ENCODE measurements at places on chromosomes 1 and 21.

DNA sequence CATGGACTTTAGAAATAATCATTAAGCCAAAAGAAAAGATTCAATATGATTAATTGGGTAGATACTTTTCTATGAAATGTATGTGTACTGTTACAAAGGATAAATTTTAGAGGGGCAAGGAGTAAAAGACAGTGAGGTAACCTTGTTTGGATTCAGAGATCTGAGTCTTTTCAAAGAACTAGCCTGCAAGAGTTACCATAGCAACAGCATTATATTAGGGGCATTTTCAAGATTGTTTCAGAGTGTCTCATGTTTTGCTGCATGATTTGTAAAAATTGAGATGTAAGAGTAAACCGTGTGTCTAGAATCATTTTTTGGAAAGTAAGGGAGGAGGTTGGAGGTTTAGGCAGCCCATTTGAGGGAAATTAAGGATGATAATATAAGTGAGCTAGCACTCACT is 70.6 kb upstream of the KIAA1614 start:
- no peak for DNase-seq

GRCh38 chr1:173042806-173043205 is 7.9 kb downstream of the TNFSF18 start:
- DNase-seq, result no peak

DNA sequence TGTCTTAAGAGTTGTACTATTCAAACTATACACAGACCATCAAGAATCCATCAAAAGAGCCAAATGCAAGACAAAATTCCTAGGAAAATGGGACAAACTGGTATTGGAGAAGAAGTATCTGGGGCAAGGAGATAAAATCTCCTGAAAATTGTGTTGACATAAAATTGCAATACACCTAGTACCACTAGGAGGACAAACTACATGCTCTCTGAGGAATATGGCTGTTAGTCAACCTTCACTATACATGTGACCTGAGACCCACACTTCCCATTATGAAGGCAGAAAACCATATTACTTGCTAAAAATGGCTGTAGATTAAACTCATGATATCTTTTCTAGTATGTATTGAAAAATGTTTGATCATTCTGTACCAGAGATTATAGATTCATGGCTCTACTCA is 30.0 kb downstream of the IRF2BP2 start:
- DNase-seq, result no peak

- DNase-seq, result no peak
These were observed 59.5 kb downstream of the ACBD3 start for GRCh38 chr1:226126824-226127569.

GRCh38 chr21:30986965-30987364 is 51.3 kb downstream of the KRTAP19-8 start:
- DNase-seq, result no peak

GRCh38 chr1:6134741-6135510 is 45.2 kb downstream of the CHD5 start:
- no peak for DNase-seq

DNA sequence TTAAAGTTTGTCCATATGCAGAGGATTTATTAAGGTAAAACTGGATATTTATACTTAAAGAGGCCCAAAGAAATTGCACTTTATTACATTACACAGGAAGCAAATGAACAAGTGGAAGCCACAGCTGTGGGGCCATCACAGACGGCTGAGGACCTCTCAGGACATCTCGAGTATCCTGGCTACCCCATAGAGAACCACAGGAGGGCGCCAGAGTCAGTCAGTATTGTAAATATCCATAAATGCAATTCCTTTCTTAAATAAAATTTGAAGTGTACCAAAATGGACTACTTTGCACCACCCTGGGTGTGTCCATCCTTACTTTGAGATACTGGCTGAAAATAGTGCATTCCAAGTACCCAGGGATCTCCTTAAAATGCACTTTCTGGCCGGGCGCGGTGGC is 257.2 kb downstream of the MRPL39 start:
- DNase-seq, result no peak

GRCh38 chr1:17883136-17883535 is 128.0 kb downstream of the ACTL8 start:
- DNase-seq, result no peak
